ENCODE measurements at places on chromosomes 5 and 9.

- DNase-seq, result no peak
Measured at GRCh38 chr5:56670916-56671315, 144.4 kb upstream of the MAP3K1 start.

- peak; percentile 14 for DNase-seq
Measured at GRCh38 chr9:8207596-8207995, 408.0 kb upstream of the DMAC1 start.

DNA sequence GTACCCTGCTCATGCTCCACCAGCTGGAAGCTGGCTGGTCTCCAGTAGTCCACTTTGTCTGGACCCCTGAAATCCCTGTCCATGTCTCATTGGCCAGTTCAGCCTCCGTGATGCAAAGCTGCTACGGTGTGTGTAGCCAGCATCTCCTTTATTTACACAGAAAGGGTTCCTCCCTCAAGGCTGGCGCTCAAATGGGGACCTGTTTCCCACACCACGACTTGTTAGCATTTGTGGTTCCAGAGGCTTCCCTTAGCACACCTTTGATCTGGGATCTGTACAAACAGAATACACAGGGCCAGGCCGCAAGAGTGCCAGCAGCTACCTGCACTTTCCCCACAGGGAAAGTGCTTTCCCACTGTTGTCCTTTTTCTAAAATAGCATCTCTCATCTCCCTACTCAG lies 5.7 kb upstream of the SMU1 start:
- DNase-seq, result no peak

DNA sequence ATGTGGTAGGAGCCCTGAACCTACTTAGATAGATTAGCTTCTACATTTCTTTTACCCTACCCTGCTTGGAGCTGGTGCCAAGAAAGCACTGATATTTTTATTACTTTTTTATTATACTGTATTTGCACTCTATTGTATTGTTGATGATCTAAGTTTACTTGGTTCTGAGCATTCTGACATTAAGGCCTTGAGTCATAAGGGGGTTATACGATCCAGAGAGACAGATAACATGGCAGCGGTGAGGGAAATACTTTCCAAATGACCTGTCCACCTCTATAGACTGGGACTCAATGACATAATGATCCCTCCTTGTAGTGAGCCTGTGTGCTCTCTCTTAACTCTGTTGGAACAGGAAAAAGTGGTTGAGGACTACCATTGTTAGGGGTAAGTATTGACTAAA lies 176.3 kb downstream of the MAN2A1 start:
- DNase-seq, result no peak

DNA sequence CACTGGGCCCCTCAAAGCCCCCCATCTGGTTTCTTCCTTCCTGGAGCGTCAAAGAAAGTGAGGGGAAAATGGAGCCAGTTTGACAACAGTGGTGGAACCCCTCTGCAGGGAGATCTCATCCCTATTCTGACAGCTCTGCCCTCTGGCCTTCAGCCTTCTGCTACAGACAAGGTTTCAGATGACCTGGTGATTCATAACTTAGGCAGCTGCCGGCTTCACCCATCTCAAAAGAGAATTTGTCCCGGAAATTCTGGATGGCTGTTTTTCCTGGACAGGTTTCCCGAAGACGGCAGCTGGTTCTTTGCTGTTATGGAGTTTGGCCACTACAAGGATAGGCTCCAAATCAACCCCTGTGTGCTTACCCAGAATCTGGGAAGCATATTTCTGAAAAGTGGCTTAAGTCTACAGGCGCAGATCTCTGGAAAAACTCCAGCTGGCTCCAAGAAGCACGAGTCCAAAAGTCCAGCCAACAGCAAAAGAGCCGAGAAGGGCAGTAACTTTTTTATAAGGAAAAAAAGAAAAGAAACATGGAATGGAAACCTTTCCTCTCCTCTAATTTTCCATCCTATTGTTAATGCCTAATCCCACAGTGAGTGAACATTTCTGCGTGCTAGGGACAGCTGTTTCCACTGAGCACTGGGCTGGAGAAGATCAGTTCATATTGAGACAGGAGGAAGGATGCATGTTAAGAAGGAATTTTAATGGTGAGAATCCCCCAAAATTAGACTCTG lies 54.5 kb downstream of the ZNF366 start:
- no peak for DNase-seq

DNA sequence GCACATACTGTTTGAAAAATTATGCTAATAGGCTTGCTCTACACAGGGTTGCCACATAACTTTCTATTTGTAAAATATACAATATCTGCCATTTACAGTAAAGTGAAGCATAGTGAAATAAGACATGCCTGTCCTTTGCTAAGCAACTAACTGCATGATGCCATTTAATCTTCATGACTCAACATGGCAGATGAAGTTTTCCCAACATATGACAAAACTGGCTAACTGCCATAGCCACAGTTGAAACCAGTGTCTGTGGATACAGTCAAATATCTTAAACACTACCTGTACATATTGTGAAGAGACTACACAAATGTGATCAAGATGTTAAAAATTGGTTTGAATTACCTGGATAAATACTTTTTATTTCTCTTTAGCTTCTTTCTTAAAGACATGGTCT lies 3.1 kb upstream of the DMAC1 start:
- DNase-seq, result peak; percentile 6

DNA sequence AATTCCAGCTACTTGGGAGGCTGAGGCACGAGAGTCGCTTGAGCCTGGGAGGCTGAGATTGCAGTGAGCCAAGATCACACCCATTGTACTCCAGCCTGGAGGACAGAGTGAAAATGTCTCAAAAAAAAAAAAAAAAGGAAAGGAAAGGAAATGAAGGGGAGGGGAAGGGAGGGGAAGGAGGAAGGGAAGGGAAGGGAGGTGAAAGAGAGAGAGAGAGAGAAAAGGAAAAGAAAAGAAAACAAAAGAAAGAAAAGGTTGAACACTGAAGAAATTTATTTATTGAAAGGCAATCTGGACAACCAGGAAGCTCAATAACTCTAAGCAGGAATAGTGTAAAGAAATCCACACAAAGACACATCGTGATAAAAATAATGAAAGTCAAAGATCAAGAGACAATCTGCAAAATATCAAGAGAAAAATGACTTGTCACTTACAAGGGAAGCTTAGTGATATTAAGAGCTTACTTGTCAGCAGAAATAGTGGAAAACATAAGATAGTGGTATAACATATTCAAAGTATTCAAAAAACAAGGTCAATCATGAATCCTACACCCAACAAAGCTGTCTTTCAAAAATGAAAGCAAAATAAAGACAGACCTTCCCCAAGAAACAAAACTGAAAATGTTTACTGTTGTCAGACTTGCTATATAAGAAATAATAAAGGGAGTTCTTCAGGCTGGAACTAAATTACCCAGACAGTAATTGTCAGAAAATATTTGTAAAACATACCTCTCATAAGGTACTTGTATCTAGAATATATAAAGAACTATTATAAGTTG lies 10.9 kb upstream of the RIMOC1 start:
- no peak for DNase-seq

GRCh38 chr5:124878583-124879342 lies 132.3 kb upstream of the ZNF608 start:
- peak; percentile 21 for DNase-seq

GRCh38 chr9:99239341-99240060 lies 17.4 kb downstream of the SEC61B start:
- no peak for DNase-seq

GRCh38 chr9:88691811-88692210 lies 156.8 kb downstream of the NXNL2 start:
- no peak for DNase-seq

DNA sequence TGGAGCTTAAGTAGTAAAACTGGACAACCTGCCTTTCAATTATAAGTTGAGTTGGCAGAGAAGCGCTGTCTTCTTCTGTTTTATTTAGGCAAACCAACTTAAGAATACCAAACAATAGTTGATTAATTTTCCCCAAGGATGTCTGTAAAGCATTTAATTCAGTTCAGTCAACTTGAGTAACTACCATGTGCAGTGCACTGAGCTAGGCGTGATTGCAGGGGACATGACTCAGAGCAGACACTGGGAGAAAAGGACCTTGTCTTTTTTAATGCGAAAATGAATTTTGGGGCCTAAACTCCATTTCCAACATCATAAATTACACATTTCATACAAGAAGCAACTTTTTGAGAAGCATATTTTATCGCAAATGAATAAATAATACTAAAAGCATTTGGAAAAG lies 66.3 kb downstream of the FBXL7 start:
- no peak for DNase-seq

GRCh38 chr9:117734082-117734481 lies 29.9 kb downstream of the TLR4 start:
- DNase-seq, result no peak

GRCh38 chr9:123965801-123966686 lies 36.1 kb upstream of the DENND1A start:
- DNase-seq, result no peak

- DNase-seq, result no peak
Measured at GRCh38 chr9:96187151-96187555, 114.8 kb downstream of the HSD17B3 start.

DNA sequence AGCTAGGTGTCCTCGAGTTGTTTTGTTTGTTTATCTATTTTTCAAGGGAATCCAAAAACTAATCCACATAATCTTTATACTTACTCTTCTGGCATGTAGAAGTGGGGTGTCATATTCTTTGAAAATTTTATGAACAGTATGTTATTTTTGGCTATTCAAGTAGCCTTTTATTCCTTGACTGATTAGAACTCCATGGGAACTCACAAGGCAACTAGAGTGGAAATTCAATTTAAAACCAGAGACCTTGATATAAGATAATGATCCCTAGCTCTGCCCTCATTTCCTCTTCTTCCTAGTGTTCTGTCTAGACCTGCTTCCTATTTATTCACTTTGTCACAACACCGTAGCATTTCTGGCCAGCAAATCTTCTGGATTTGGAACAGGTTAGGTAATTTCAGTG lies 1123.7 kb upstream of the C9orf72 start:
- no peak for DNase-seq

GRCh38 chr9:75169623-75170022 lies 81.3 kb downstream of the OSTF1 start:
- DNase-seq, result peak; percentile 26

DNA sequence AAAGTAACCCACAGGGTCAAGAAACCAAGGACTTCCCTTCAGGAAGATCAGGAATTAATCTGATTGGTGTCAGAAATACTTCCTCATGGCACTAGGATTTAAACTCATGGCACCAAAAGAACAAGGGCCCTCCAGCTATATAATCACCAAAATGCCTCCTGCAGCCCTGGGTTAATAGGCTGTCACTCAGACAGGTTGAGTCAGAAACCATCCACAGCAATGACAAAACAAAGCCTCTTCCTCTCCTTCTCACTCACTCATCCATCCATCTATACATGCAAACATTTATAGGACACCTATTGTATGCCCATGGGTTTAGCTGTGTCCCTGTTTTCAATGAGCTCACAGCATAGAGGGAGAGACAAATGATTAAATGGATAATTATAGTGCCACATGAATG lies 62.5 kb upstream of the SPOCK1 start:
- DNase-seq, result no peak

- DNase-seq, result peak; percentile 12
Measured at GRCh38 chr5:121816164-121816563, 35.5 kb upstream of the FTMT start.

GRCh38 chr5:148255456-148255855 lies 13.1 kb upstream of the SPINK13 start:
- DNase-seq, result no peak

- DNase-seq, result peak; percentile 56
Measured at GRCh38 chr5:123367739-123368138, 55.5 kb downstream of the CEP120 start.

DNA sequence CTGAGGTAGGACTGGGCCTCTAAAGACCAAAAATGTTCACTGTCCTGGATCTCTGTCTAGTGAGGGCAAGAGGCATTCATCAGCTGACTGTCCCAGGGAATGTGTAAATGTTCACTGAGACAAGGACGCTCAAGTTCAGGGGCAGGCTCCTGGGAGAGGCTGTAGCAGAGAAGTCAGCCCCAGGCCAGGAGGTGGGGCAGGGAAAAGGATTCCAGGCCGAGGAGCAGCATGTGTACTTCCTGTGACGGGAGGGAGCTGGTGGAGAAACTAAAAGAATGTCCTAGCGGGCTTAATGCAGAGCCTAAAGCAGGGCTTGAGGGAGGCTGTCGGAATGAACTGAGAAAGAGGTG lies 205.8 kb downstream of the GABBR2 start:
- DNase-seq, result no peak

DNA sequence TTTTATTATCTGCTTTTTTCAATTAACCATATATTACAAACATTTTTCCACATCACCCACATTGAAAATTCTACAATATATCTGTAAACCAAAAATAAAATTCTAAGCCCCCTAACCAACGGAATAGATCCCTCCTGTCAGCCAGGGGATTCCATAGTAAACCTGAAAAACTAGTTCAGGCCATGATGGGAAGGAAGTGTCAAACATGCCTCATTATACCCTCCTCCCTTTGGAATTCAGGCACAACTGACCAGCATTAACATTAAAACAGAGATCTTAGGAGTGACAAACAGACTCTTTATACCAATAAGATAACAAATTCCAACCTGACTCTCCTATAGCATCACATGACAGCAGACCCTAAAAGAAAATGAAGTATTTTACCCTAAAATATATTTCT lies 113.7 kb upstream of the DMRT1 start:
- DNase-seq, result no peak

DNA sequence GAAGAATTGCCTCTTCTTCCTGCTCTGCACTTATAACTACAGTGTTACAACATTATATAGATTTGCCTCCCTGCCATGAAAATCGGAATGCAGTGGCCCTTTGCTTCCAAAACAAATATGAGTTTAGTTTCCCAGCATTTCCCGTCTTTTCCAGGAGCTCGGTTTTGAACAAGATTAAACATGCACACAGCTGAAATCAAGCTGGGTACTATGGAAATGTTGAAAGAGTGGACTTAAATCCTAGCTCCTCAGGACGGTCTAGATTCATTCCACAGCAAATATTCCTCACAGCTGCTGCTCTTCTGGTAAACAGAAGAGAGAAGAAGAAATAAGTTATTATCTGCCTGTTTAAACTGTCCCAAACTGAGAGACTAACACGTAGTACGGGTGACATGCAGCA lies 161.4 kb downstream of the PIK3R1 start:
- DNase-seq, result no peak

DNA sequence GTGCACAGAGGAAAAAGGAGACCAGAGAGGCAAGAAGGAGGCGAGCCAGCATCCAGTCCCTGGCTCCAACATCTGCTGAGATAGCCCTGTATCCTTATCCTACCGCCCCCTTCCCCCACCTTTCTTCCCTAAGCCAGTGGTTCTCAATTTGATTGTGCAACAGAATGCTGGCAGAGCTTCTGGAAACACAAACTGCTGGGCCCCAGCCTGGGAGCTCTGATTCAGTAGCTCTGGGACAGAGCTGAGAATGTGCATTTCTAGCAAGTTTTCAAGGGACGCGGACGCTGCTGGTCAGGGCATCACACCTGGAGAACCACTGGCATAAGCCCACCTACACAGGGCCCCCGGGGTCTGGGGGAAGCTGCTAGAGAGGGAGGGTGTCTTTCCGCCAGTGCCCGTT lies 21.1 kb downstream of the AK8 start:
- DNase-seq, result no peak

GRCh38 chr9:11064909-11065308 lies 452.1 kb upstream of the PTPRD start:
- DNase-seq, result no peak

DNA sequence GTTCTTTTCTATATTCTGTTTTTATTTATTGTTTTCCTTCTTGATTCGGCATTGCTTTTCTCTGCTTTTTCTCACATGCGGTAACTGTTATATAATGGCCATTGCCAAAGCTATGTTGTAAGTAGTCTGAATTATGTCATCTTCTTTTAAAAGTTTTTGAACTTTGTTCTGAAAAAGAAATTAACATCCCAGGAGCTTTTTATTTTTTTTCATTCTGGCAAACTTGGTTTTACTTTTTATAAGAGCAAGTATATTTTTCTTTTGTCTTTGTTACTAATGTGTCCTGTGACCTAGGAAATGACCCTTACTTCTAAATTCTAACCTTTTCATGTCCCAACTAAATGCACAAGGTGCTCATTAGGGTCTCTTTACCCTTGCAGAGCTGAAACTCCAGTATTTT lies 26.7 kb upstream of the IZUMO3 start:
- no peak for DNase-seq
